ENCODE measurements at places on chromosomes 3 and 15.

DNA sequence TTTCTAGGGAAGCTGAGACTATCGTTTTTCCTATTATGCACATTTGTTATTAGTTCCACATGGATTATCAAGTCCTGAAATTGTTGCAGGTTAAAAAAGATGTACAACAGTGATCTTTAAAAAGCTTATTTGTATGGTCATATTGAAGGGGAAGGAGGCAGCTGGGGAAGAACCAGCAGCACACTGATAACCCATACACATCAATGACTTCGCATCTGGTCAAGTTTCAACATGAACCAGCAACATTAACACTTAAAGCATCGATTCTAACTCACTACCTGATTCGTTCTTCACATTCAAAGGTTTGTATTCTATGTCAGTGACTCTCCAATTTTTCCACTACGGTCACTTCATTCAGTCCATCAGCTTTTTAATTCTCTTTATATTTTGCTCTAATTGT, 56.4 kb downstream of the NCEH1 start:
- no peak for DNase-seq

DNA sequence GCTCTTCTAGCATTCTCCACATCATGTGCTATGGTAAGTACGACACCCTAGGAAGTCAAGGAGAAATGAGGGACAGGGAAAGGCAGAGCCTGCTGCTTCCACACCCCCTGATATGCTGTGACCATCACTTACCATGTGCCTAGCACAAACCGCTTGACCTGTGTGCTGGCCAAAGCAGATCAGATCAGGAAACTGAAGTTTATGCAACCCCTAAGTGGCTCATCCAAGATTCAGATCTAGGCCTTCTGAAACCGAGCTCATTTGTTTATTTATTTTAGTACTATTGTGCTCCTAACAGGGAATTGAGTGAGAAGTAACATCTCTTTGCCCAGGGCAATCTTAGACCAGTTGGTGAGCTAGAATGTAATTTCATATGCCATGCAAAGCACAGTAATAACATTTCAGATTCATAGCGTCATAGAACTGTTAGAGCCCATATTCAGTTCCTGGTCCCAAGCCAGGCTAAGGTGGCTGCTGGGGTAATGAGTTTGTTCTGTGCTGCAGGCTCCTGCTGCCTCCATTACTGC, at the start of gene RTP2:
Gene RTP2 (minus strand): TSS at position 51 of the 527 bp plus-strand sequence. CDS start 429 bp downstream, outside the sequence.
- DNase-seq: no peak

DNA sequence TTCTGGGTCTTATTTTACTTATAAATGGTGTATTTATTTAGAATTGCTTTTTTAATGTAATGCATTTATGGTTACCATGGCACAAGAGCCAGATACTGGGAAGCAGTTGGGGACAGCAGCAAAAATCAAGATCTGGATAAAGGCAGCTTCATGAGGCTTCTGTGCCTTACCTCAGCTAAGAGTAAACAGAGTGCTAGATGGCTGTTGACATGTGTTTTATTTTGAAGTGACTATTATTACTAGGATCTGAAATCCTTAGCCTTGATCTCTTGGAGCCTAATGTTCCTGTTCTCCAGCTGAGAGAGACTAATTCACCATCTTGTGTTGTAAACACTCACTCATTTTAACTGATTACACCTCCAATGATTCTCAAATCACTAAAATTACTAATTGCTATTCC, 317.8 kb downstream of the LPP start:
- no peak for DNase-seq

DNA sequence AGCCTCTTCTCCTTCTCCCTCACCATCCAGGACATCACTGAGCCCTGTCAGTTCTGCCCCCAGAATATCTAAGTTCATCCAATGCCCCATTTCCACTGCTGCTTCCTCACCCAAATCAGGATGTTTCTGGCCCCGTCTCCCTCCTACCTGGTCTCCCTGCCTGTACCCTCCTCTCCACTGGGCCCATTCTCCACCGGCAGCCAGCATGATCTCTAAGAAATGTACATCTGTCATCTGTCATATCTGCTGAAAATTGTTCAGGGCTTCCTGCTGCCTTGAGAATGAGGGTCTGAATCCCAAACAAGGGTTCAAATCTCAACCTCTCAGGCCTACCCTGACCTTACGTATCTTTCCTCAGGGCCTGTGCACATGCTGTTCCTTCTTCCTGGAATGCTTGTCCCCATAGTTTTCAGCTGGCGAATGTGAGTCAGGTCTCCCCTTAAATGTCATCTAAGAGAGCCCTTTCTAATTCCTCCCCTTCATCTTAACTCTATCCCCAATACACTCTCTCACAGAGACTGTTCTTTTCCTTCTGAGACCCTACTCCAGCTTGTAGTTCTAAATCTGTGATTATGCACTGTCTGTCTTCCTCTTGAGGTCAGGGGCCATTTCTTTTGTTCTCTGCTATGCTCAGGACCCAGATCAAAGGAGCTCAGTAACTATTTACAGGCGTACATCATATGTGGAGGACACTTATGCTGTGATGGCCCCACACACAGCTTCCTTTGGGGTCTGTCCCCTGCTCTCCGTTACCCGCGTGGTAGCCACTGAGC, 40.8 kb downstream of the SMAD3 start:
- DNase-seq: no peak

GRCh38 chr15:89860891-89861290, 32.9 kb downstream of the AP3S2 start:
- no peak for DNase-seq

DNA sequence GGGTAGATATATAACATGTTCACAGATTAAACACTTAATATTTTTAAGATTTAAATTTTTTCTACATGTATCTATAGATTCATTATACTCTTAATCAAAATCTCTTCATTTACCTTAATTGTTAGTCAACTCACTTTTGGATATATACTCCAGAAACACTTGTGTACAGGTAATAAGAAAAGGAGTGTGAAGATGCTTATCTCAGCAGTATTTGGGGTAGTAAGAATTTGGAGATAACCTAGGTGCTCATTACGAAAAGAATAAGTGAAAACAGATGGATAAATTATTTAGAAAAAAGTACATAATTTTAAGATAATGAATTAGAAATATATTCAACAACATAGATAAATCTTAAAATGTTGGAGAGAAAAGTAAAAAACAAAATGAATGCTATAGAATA, 226.5 kb upstream of the PLSCR5 start:
- DNase-seq: no peak

DNA sequence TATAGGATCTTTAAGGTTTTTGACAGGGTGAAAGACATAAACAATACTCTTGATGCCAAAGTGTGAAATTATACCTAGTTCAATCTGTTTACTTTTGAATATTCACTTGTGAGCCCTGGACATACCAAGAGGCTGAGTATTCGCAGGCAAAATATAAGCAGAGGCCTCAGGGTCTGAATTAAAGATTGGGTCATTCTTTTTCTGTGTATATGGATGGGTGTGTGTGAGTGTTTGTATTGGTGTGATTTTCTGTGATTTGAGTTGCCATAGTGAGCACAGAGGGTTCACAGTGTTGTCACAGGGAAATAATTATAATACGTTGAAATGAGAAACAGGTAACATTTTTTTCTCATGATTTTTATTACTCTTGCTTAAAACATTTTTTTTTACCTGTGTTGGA, 770.7 kb upstream of the ALCAM start:
- no peak for DNase-seq

- no peak for DNase-seq
These were observed 41.6 kb upstream of the SEMA6D start for GRCh38 chr15:47675735-47676134.

GRCh38 chr15:39433376-39433775, 147.5 kb upstream of the THBS1 start:
- DNase-seq: no peak

DNA sequence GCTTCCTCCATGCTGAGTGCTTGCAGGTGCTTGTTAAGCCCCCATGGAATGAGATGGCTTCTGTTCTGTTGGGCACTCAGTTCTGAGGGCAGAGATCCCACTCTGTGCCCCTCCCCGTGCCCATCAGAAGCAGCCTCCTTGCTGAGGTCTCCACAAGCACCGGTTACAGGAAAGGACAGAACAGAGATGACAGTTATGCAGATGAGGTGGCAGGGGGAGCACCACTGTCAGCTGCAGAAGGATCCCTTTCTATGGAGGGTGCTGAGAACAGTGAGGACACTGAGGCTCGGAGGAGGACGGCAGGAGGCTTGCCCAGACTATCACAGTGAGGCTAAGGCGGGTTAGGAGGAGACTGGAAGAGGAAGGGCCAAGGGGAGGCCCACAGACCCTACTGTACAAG, 12.4 kb downstream of the CACNA2D2 start:
- no peak for DNase-seq
